T-helper 2 cell treated with Interferon-gamma antibody and Interleukin-4, amounts not matched to agents 100 ng/mL and 5 ng/mL, for 36 hours (primary cell): ENCODE measurements at places on chromosomes 6 and 20. TPM values are rescaled to one million over a fixed set of nuclear protein-coding genes. Genes with fewer than 3 reads are reported as not detected.

NKX2-2 gene
- total RNA-seq = not detected in 2 replicates

SCRT2 gene
- not detected in 2 replicates for total RNA-seq

B3GAT2 gene
- not detected in 2 replicates for total RNA-seq

MAN1A1 gene
- total RNA-seq = 23.8 and 24.2 TPM in 2 replicates

DEFB132 gene
- total RNA-seq = not detected in 2 replicates

FABP7 gene
- not detected in 2 replicates for total RNA-seq

ARMH2 gene
- total RNA-seq = 0.61 and 1.4 TPM in 2 replicates

SEC63 gene
- total RNA-seq = 81.1 and 84.3 TPM in 2 replicates

CENPW gene
- 57.9 and 60.6 TPM in 2 replicates for total RNA-seq

OR2H2 gene
- total RNA-seq = not detected in 2 replicates

LZTS3 gene
- total RNA-seq = 0.34 and 0.45 TPM in 2 replicates

CFB gene
- total RNA-seq = not detected in 2 replicates

ZNF391 gene
- total RNA-seq = 0.39 TPM in 2 replicates

SMPD2 gene
- total RNA-seq = 18.9 and 19.0 TPM in 2 replicates

NHLRC1 gene
- 0.18 and 0.39 TPM in 2 replicates for total RNA-seq

C20orf144 gene
- total RNA-seq = 0.25 TPM in 1 of 2 replicates, not detected in the other

TDRD6 gene
- not detected in 2 replicates for total RNA-seq

LINC00237 gene
- not detected in 2 replicates for total RNA-seq
